ENCODE measurements at places on chromosomes 1 and 21. TPM values are rescaled to one million over a fixed set of nuclear protein-coding genes. Genes with fewer than 3 reads are reported as not detected.

USP1 gene
- 20.5 TPM for total RNA-seq

FLAD1 gene
- total RNA-seq = 18.0 TPM

RRP1B gene
- total RNA-seq = 16.0 TPM

CRNN gene
- total RNA-seq = not detected

GRCh38 chr21:46154955-46155513 lies 345 bp downstream of the FTCD start:
- H3K27me3 ChIP-seq = no peaks in the 10 kb centered on the region
- no peak overlapping the region for H3K4me3 ChIP-seq
- no peaks in the 10 kb centered on the region for H3K36me3 ChIP-seq
- peak; percentile 61 for DNase-seq
- no peak overlapping the region for H3K27ac ChIP-seq

DNA sequence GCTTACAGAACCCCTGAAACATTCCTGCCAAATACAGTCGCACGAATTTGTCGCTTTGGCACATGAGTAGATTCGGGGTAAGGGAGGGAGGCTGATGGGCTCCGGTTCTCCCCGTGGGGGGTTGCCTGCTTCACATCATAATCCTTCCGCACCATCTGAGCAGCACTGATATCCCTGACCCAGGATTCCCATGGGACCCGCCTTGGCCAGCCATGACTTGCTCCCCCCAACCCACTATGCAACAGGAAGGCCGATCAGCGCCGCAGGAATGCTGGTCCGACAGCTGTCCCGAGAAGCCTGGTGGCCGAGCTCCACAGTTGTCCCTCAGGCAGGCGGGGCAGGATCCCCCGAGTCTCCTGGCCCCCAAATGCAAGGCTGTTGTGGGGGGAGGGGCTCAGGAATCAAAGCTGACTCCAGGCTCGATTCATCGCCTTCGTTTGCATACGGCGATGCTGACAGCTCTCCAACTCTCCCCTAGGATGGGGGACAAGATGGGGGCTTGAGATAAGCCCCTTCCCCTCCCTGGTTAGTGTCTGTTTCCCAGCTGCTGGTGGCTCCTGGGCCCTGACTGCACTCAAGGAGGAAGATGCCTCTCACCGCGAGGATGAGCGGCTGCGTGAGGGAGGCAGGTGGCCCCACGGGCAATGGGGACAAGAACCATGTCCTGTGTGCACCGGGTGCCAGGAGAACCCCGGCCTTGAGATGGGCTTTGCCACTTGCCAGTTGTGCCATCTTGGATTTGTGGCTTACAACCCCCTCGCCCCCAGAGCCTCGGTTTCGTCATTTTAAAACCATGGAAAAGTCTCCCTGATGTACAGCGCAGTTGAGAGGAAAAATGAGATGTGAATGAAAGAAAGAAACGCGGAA lies 9.3 kb downstream of the DRAXIN start:
- peaks cover 11% of the 10 kb centered on the region for H3K4me1 ChIP-seq
- DNase-seq = no peak
- H3K4me3 ChIP-seq = no peak overlapping the region

DNA sequence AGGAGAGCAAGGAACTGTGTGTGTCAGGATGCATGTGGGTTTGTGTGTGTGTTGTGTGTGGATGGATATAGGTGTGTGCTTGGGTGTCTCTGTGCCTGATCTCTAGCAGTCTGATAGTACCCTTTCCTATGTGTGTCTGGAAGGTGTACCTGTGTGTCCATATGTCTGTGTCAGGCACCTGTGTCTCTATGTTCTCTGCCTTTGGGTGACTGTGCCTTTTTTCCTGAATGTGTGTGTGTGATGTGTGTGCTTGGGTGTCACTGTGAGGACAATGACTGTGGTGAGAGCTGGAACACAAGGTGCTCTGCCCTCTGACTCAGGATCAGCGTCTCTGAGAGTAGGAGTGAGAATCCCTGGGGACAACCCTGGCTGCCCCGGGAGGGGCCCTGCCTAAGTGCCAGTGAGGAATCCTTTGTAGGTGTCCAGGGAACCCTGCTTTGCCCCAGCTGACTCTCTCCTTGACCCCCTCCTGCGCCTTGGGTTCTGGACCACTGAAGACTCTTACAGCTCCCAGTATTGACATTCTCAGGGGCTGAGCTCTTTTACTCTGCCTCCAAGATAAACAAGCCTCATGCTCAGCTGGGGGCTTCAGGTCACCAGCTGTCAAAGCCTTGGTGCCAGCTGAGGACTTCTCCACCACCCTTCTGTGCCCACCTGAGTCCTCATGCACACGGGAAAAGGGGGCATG lies 735 bp upstream of the EFNA3 start:
- no peak overlapping the region for H3K4me3 ChIP-seq
- no peaks in the 10 kb centered on the region for H3K36me3 ChIP-seq
- no peak overlapping the region for H3K27ac ChIP-seq

- no peaks in the 10 kb centered on the region for H3K27me3 ChIP-seq
- DNase-seq = no peak
- no peaks in the 10 kb centered on the region for H3K36me3 ChIP-seq
- H3K27ac ChIP-seq = no peak overlapping the region
- no peak overlapping the region for H3K4me3 ChIP-seq
Measured at GRCh38 chr1:159141584-159142390, 29.6 kb upstream of the CADM3 start.

DNA sequence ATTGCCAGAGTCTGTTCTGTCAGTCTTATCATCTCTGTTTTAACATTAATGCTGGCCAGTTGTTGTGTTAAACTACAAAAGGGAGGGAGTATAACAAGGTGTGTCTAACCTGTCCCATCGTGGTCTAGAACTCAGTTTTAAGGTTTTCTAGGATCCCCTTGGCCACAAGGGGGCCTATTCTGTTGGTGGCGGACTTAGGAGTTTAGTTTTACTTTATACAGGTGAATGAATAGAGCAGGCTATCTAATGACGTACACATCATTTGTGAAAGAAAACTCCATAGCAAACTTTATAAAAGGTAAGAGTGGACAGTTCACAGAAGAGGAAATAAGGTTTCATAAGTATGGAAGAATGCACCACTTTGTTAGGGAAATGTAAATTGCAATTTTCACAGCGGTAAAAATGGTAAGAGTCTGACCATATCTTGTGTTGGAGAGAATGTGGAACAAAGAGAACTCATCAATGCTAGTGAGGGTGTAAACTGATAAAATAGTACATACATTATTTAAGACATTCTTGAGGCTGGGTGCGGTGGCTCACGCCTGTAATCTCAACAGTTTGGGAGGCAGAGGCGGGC lies 2.5 kb upstream of the ATF6 start:
- H3K36me3 ChIP-seq = peaks cover 6% of the 10 kb centered on the region
- DNase-seq = no peak
- no peaks in the 10 kb centered on the region for H3K4me1 ChIP-seq
- no peak overlapping the region for H3K4me3 ChIP-seq
- no peak overlapping the region for H3K27ac ChIP-seq

- no peaks in the 10 kb centered on the region for H3K4me1 ChIP-seq
- H3K27me3 ChIP-seq = no peaks in the 10 kb centered on the region
- no peak overlapping the region for H3K4me3 ChIP-seq
Measured at GRCh38 chr1:244209955-244210354, 158.9 kb downstream of the ZBTB18 start.

- DNase-seq = no peak
- H3K36me3 ChIP-seq = no peaks in the 10 kb centered on the region
- H3K4me1 ChIP-seq = no peaks in the 10 kb centered on the region
- H3K27ac ChIP-seq = no peak overlapping the region
Measured at GRCh38 chr1:29876441-29876840, 640.1 kb downstream of the PTPRU start.

DNA sequence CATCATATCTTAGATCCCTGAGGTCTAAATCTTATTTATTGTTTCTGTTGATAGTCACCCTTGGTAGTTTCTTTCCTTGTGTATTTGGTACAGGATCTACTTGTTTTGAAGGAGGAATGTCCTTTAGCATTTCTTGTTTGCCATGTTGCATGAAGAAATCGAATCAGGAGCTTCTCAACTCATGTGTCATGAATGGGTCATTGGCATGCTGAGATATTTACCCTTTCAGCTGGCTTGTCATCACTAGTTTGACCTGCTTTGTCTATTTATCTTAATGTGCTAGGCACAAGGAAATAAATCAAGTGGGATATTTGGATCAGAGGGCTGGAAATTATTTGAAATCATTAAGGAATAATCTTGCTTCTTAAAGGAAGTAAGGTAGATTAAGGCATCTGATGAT lies 23.8 kb downstream of the THEM4 start:
- H3K4me3 ChIP-seq = no peak overlapping the region
- no peak for DNase-seq
- H3K36me3 ChIP-seq = peaks cover 30% of the 10 kb centered on the region
- H3K27ac ChIP-seq = no peak overlapping the region
- H3K4me1 ChIP-seq = no peaks in the 10 kb centered on the region

GRCh38 chr1:10429868-10430215 lies 391 bp upstream of the CENPS start:
- peak overlapping the region; percentile 83 for H3K27ac ChIP-seq
- H3K36me3 ChIP-seq = peaks cover 1% of the 10 kb centered on the region
- H3K4me3 ChIP-seq = peak overlapping the region; percentile 61

DNA sequence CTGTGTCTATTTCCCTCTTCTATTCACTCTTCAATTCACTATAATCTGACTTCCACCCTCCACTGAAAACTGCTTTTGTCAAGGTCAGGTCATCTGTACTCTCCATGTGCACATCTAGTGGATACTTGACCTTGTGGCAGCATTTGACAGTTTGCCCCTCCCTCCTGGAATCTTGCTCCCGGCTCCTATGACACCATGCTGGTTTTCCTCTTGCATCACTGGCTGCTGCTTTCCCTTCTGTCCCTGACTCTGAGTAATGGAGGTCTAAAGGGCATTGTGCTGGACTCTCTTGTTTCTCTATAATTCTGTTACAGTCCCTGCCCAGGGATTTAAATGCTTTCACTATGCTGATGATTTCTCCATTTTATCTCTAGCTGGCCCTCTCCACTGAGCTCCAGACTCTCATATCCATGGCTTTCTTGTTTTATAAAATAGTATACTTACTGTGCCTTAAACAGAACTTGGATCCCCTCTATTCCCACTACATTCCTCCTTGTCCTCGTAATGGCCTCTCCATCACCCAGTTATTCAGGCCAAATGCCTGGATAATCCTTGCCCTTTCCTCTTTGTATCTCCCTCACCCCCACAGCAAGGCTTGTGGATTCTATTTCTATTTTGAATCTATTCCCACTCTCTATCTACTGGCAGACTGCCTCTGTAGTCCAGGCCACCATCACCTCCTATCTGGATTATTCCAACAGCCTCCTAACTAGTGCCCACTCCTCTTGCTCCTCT lies 36.8 kb upstream of the PODN start:
- DNase-seq = peak; percentile 84
- H3K27ac ChIP-seq = peak overlapping the region; percentile 51
- H3K4me3 ChIP-seq = no peak overlapping the region
- no peaks in the 10 kb centered on the region for H3K36me3 ChIP-seq

- H3K4me3 ChIP-seq = no peak overlapping the region
- H3K36me3 ChIP-seq = no peaks in the 10 kb centered on the region
- H3K27ac ChIP-seq = no peak overlapping the region
- no peaks in the 10 kb centered on the region for H3K4me1 ChIP-seq
Measured at GRCh38 chr1:213572912-213573647, 414.7 kb upstream of the PROX1 start.

DNA sequence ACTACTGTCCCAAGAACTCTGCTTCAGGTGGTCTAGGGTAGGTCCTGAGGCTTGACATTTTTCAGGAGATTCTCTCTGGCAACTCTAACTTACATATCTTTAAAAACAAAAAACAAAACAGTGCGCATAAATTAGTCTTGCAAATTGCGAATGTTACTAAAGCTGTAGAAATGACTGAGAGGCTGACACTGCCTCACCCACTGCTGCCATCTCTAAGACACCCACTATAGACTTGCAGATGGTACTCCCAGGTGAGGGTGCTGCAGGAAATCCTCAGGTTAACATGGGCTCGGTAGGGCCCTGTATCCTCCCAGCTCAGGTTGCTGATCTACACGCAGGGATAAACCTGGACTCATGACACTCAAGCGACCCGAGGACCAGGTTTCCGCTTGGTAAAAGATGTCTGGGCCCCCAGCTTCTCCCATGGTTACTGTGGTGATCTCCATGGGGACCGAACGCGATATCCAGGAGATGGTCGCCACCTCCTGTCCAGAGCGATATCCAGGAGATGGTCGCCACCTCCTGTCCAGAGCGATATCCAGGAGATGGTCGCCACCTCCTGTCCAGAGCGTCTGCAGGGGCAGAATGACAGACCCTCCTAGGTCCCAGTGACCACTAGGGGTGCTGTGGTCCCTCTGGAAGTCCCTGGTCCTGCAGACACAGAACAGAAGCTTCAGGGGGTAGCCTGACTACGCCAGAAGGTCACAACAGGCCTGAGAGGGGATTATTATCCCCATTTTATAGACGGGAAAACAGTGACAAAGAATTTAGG lies 16.2 kb upstream of the LY9 start:
- H3K4me1 ChIP-seq = no peaks in the 10 kb centered on the region
- no peak for DNase-seq
- no peaks in the 10 kb centered on the region for H3K27me3 ChIP-seq
- H3K27ac ChIP-seq = no peak overlapping the region
- no peak overlapping the region for H3K4me3 ChIP-seq
- H3K36me3 ChIP-seq = no peaks in the 10 kb centered on the region

DNA sequence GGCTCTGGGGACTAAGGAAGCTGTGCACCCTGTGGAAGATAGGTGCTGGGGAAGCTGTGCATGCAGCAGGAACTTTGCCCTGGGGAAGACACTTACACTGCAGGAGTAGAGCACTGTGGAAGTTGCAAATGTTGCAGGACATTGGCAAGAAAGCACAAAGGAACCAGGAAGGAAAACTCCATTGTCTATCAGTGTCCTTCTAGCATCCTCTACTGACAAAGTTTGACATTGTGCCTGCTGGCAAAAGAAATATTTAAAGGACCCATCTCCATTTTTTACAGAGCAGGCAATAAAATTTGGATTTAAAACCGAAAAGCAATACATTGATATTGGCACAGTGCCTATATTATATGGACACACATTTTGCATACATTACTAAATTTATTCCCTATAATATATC lies 394.1 kb downstream of the PBX1 start:
- H3K27me3 ChIP-seq = no peaks in the 10 kb centered on the region
- no peak overlapping the region for H3K4me3 ChIP-seq
- no peak overlapping the region for H3K27ac ChIP-seq
- H3K36me3 ChIP-seq = no peaks in the 10 kb centered on the region
- no peaks in the 10 kb centered on the region for H3K4me1 ChIP-seq

- H3K4me1 ChIP-seq = no peaks in the 10 kb centered on the region
- DNase-seq = no peak
- H3K27me3 ChIP-seq = no peaks in the 10 kb centered on the region
- no peak overlapping the region for H3K27ac ChIP-seq
- no peak overlapping the region for H3K4me3 ChIP-seq
Measured at GRCh38 chr1:115351143-115351542, 13.1 kb upstream of the NGF start.

All from sigmoid colon (tissue), 7 donors.